Vagina (tissue), 2 donors: ENCODE measurements at places on chromosomes 1 and 21.

GRCh38 chr1:199297174-199297573 lies 658.3 kb downstream of the PTPRC start:
- H3K36me3 ChIP-seq, result no peaks in the 10 kb centered on the region
- H3K4me3 ChIP-seq, result no peak overlapping the region
- H3K27ac ChIP-seq, result no peak overlapping the region
- H3K27me3 ChIP-seq, result no peaks in the 10 kb centered on the region

GRCh38 chr1:70685300-70686286 lies 274.5 kb downstream of the CTH start:
- no peaks in the 10 kb centered on the region for H3K27me3 ChIP-seq
- H3K4me3 ChIP-seq, result no peak overlapping the region
- DNase-seq, result no peak
- H3K36me3 ChIP-seq, result no peaks in the 10 kb centered on the region

DNA sequence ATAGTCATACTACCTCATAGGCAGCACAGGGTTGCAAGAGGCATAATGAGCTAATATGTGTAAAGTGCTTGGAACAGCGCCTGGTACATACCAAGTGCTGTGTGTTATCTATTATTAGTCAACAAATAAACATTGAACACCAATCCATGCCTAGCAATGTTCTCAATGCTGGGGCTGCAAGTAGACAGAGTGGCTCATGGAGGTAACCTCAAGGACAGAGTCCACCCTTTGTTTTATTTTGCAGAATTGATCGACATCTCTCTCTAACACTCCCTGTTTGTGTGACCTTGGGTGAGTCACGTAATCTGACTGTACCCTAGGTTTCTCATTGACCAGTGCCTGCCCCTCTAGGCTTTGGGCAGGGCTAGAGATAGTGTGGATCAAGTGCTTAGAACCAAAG lies 164.0 kb upstream of the KLHDC7A start:
- H3K36me3 ChIP-seq, result no peaks in the 10 kb centered on the region
- no peak for DNase-seq

DNA sequence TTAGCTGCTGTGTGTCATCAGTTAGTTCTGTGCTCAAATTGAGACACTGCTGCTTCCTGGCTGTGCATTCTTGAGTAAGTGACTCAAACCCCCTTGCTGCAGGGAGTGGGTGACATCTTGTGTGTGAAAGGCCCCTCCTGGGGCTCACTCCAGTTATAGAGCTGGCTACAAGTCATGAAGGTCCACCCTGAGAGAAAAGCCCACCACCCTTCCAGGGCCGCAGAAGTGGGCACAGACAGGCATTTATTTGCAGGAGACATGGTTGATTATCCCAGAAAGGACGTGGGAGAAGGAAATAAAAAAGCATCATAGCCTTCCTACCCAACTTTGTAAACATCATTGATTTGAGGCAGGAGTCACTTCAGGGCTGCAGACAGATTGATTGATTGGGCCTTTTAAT lies 550.6 kb downstream of the MATN1 start:
- H3K4me3 ChIP-seq, result no peak overlapping the region
- no peaks in the 10 kb centered on the region for H3K27me3 ChIP-seq
- H3K4me1 ChIP-seq, result no peaks in the 10 kb centered on the region
- H3K27ac ChIP-seq, result no peak overlapping the region
- H3K36me3 ChIP-seq, result no peaks in the 10 kb centered on the region

- H3K4me3 ChIP-seq, result no peak overlapping the region
- no peaks in the 10 kb centered on the region for H3K27me3 ChIP-seq
- H3K4me1 ChIP-seq, result no peaks in the 10 kb centered on the region
These were observed 576.2 kb downstream of the MATN1 start for GRCh38 chr1:30147188-30147587.

- H3K4me1 ChIP-seq, result peaks cover 25% of the 10 kb centered on the region
- no peak overlapping the region for H3K27ac ChIP-seq
- H3K36me3 ChIP-seq, result no peaks in the 10 kb centered on the region
- no peaks in the 10 kb centered on the region for H3K27me3 ChIP-seq
These were observed 202.5 kb downstream of the FGGY start for GRCh38 chr1:59499273-59499942.

DNA sequence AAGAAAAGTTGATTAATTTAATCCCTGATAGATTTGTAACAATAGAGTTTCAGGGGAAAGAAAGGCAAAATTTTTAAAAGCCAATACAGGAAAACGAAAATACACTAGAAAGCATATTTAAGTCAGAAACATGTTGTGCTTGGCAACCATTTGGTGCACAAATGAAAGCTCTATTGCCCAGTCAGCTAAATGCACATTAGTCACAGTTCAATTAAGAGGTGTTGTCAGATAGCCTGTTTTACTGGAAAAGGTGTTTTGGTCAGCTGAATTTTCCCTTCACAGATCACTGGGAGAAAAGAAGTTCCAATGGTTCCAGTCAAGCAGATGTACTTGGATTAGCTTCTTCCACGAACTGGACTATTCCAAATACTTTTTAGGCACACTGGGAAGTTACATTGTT lies 25.4 kb downstream of the RGS4 start:
- H3K4me3 ChIP-seq, result no peak overlapping the region
- no peaks in the 10 kb centered on the region for H3K4me1 ChIP-seq
